ENCODE measurements at places on chromosomes 7 and 10.

DNA sequence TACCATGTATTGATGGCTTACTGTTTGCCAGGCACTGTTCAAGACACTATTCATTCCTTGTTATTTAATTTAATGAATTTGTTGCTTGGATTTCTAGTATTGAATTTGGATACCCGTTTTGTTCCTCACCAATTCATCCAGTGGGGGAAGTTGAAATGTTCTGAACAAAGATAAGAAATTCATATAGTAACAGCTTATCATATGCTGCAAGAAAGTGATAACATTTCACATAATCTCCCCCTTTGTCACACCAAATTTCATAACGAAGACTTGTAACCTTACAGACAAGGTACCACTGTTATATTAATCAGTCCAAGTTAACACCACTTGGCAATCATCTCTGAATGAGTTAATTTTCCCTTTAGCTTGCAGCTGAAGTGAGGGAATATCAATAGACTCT, 42.1 kb downstream of the SCIN start:
- no peak for DNase-seq

- DNase-seq = no peak
Observed at GRCh38 chr7:88316456-88316855, 9.8 kb upstream of the STEAP4 start.

GRCh38 chr7:47440320-47440719, 141.6 kb downstream of the TNS3 start:
- DNase-seq = no peak

DNA sequence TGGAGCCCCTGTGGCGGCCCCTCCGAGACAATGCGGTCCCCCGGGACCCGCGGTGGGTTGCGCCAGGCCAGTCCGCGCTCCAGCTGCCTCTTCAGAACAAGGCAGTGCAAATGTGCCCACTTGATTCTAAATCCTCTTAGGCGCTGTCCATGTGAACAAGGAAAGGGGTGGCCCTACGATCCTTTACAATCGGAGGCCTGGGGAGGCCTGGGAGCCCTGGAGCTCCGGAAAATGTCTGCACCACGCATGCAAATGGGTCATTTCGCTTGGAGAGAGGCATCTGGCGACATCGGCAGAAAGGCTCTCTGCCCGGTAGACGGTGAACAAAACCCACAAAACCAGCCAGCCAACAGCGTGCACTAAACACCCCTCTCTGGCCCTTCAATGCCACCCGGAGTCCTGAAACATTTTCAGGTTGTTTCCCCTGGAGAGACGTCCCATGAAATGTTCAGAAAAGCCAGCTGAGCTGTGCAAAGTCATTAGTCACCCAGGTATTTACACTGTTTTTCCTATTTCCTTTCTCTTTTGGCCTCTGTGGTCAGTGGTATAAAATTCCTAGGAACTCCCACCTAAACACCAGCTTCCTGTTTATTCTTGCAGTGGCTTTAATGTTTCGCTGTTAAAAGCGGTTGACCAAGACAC, 102.8 kb upstream of the ZNF438 start:
- no peak for DNase-seq
